Activated CD4-positive, alpha-beta T cell treated with anti-CD3 and anti-CD28 coated beads, Interleukin-2, amount 50 U/mL, for 4 hours (primary cell): ENCODE measurements at places on chromosomes 4 and X.

DNA sequence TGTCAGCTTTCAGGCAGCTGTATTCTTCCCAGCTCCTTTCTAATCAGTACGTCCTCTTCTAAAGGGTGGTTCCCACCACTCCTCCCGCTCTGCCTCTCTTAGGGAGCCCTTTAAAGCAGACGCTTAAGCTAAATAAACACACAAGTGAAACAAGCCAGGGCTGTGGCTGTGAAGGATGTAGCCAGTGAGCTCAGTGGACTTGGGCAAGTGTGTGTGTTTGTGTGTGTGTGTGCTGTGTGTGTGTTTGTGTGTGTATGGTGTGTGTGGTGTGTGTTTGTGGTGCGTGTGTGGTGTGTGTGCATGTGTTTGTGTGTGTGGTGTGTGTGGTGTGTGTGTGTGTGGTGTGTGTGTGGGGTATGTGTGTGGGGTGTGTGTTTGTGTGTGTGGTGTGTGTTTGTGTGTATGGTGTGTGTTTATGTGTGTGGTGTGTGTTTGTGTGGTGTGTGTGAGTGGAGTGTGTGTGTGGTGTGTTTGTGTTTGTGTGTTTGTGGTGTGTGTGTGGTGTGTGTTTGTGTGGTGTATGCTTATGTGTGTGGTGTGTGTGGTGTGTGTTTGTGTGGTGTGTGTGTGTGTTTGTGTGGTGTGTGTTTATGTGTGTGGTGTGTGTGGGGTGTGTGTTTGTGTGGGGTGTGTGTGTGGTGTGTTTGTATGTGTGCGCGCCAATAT, 283.3 kb downstream of the PTTG2 start:
- DNase-seq = no peak

- peak; percentile 18 for DNase-seq
Observed at GRCh38 chrX:137031517-137032340, 2.1 kb downstream of the GPR101 start.

- no peak for DNase-seq
Observed at GRCh38 chr4:36758312-36759178, 477.1 kb downstream of the DTHD1 start.

DNA sequence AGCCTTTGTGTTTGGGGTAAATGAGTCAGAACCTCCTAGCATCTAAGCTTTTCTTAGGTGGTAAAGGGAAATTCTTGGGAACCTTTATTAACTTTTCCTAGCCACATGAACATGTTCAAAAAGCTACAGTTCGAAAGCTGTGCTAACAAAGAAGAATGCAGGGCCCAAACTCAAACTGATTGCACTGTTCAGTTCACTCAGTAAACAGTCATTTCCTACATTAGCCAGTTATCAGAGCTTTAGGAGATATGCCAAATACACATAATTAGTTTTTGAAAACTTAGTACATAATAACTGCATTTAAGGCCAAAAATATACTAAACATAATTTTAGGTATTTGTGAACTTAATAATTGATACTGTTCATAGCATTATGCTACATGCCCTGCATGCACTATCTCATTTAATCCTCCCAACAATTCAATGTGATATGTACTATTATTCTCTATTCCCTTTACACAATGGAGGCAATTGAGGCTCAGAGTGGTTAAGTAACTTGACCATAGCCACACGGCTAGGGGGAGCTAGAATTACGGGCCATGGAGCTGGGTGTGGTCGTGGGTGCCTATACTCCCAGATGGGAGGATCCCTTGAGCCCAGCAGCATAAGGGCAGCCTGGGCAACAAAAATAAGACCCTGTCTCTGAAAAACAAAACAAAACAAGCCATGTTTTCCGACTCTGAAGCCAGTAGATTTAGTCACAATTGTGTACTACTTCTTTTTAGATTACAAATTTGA, 43.9 kb upstream of the PDGFRA start:
- DNase-seq = no peak

GRCh38 chrX:153614818-153615217, 15.9 kb upstream of the CCNQ start:
- DNase-seq = no peak

DNA sequence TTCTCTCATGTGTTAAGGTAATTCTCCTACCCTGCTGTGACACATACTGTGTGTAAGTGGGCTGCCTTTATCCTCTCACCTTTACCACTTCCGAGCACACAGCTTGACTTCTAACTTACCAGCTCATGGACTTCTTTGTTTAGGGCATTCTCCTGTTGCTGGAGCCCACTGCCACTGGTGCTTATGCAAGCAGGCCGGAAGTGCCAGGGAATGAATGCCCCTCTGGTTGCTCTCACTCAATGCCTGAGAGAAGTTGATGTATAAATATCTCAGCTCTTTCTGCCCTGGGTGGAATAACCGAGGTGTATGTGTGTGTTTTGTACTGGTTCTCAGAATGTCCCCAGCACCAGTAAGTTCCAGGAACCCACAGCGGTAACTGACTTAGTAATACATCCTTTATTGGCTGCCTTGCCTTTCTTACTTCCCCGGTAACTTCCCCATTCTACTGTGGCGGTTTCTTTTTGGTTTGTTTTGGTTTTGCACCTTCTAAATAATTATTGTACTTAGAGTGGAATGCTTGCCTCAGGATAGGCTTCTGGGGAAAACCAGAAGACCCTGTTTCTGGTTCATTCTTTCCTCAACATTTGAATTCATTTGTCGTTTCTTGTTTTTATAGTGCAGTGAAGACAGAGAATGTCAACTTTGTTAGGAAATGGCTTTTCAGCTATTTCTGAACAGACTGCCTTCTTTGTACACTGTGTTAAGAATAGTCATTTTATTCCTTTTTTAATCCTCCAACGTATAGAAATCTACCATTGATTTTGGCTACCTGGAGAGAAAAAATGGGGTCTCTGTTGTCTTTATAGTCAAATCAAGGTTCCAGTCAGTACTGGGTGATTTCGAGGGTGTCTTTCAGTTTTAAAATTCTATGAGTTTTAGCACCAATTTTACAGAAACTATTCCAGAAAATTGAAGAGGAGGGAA, 45.4 kb downstream of the CXorf58 start:
- DNase-seq = peak; percentile 14
